ENCODE measurements at places on chromosomes 3 and 15. TPM values are rescaled to one million over a fixed set of nuclear protein-coding genes. Genes with fewer than 3 reads are reported as not detected.
A peak's percentile ranks its signal among the peaks of the same experiment; 100 is the strongest.

GRCh38 chr15:73965094-73965757 is 26.9 kb downstream of the STOML1 start:
- no peak for DNase-seq

- DNase-seq, result no peak
Measured at GRCh38 chr15:77180757-77181156, 109.8 kb upstream of the TSPAN3 start.

DNA sequence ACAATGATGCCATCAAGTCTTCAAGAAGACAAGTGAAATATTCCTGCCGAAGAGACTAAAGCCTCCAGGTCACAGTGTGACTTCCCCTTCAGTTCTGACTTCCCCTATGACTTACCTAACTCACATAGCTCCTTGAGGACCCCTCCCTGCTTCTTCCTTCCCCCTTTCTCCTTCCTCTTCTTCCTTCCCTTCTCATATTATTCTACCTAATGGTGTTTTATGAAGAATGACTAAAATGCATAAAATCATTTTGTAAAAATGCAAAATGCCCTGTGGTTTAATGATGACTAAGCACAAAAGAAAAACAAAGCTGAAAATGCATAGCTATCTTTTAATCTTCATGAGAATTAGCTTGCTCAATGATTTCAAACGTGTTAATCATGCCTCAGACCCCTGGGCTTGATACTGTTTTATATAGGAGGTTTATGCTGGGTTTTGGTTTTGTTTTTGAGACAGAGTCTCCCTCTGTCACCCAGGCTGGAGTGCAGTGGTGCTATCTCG is 26.1 kb upstream of the TM4SF4 start:
- no peak for DNase-seq

GRCh38 chr3:196073255-196073753 is 8.6 kb downstream of the TFRC start:
- peak; percentile 17 for DNase-seq

DNA sequence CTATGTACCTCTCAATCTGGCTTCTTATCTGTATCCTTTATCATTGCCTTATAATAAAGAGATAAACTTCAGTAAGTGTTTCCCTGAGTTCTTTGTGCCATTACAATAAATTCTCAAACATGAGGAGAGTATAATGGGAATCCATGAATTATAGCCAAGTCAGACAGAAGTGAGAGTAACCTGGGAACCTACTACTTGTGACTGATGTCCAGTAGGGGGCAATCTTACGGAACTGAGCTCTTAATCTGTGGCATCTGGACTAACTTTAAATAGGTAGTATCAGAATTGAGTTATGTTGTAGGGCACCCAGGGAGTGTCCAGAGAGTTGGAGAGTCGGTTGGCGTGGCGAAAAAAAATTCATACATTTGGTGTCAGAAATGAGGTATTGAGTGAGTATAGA is 542.6 kb downstream of the ZBBX start:
- DNase-seq, result no peak

GRCh38 chr3:142725357-142725739 is 1.5 kb downstream of the TRPC1 start:
- DNase-seq, result no peak

DNA sequence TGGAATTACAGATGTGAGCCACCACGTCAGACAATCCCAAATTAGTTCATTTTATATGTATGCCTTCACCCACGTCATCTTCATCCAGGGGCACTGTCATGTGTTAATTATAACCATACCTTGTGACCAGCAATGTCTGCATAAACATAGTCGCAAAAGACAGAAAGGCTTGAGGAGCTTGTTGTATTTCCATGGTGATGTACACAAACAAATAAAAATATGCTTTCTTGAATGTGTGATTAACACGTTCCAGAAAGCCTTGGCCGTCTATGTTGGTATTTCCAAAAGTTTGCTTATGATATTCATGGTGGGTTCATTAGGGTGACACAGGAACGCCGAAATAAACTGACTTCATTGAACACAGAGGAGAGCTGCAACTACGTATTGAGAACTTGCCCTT is 524.7 kb upstream of the ZNF717 start:
- DNase-seq, result no peak

The IQCF5 gene
- total RNA-seq, result not detected

The CASR gene
- not detected for total RNA-seq

Measured in heart right ventricle (tissue), 16 donors.